ENCODE measurements at places on chromosomes 5 and 9.

DNA sequence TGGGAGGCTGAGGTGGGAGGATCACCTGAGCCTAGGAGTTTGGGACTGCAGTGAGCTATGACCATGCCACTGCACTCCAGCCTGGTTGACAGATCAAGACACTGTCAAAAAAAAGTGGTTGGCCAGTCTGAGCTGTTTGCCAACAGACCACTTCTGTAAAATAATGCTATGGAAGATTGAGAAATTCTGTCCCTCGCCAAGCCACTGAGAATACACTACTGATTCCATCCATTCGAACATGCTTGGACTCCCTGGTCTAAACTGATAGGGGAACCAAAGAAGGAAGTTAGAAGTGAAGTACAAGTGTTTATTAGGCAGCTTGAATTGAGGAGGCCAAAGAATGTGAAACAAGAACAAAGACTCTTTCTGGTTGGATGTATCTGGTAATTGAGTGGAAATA, 27.2 kb downstream of the ENC1 start:
- no peaks in the 10 kb centered on the region for H3K36me3 ChIP-seq
- DNase-seq = no peak
- H3K27me3 ChIP-seq = no peaks in the 10 kb centered on the region
- H3K4me1 ChIP-seq = no peaks in the 10 kb centered on the region
- no peak overlapping the region for H3K4me3 ChIP-seq

DNA sequence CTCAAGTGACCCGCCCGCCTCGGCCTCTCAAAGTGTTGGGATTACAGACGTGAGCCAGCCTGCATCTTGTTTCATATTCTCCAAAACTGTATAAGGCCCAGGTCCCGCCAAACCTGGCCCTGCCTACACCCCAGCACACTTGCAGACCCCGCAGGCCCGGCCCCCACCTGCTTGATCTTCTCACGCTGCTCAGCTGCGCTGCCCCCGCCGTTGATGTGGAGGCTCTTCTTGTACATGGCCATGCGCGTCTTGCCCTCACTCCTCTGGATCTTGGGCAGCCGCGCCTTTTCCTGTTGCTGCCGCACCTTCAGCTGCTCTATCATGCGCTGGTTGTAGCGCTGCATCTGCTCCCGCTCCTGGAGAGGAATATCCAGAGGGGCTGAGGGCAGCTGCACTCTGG, 49.0 kb upstream of the FBXW11 start:
- no peaks in the 10 kb centered on the region for H3K27me3 ChIP-seq
- H3K4me3 ChIP-seq = no peak overlapping the region
- H3K4me1 ChIP-seq = peaks cover 10% of the 10 kb centered on the region
- H3K36me3 ChIP-seq = peaks cover 98% of the 10 kb centered on the region
- DNase-seq = no peak

DNA sequence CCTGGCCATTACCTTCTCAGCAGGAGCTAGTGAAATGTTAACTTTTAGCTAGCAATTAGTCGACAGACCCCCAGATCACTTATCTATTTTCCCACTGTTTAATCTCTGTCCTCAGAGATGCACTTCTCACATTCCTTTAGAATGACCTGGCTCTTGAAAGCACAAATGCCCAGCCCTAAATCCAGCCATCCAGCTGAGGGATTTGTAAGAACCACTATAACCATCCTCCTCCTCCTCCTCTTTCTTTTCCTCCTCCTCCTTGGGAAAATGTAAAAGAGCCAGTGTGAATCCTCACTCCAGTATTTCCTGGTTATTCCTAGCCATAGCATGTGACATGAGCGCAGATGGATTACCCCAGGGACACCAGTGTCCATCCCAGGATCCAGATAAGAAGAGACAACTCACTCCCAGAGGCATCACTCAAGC, 124.3 kb downstream of the ENC1 start:
- peaks cover 15% of the 10 kb centered on the region for H3K4me1 ChIP-seq
- H3K36me3 ChIP-seq = no peaks in the 10 kb centered on the region
- no peak for DNase-seq
- no peaks in the 10 kb centered on the region for H3K27me3 ChIP-seq
- no peak overlapping the region for H3K27ac ChIP-seq
- no peak overlapping the region for H3K4me3 ChIP-seq

DNA sequence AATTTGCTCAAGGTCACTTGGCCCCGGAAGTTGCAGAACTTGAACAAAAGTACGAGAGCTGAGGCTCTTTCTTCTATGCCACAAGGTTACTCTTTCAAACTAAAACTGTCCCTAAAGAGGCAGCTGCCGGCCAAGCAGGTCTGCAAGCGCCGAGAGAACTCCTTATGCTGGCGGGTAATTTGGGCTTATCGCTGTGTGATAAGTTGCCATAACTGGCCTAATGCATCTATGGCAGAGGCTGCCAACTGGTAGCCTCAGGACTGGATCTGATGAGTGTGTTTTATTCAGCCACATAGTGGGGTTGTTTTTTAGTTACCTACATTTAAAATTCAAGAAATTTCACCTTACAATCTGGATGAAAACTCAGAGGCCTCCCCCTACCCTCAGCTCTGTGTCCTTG, 68.1 kb upstream of the SPOCK1 start:
- H3K27me3 ChIP-seq = no peaks in the 10 kb centered on the region
- peaks cover 15% of the 10 kb centered on the region for H3K4me1 ChIP-seq
- H3K27ac ChIP-seq = no peak overlapping the region
- DNase-seq = no peak
- no peaks in the 10 kb centered on the region for H3K36me3 ChIP-seq

- no peak overlapping the region for H3K27ac ChIP-seq
- no peaks in the 10 kb centered on the region for H3K36me3 ChIP-seq
- DNase-seq = no peak
- H3K4me3 ChIP-seq = no peak overlapping the region
- no peaks in the 10 kb centered on the region for H3K4me1 ChIP-seq
- H3K27me3 ChIP-seq = no peaks in the 10 kb centered on the region
Measured at GRCh38 chr5:16963821-16964220, 27.7 kb upstream of the MYO10 start.

DNA sequence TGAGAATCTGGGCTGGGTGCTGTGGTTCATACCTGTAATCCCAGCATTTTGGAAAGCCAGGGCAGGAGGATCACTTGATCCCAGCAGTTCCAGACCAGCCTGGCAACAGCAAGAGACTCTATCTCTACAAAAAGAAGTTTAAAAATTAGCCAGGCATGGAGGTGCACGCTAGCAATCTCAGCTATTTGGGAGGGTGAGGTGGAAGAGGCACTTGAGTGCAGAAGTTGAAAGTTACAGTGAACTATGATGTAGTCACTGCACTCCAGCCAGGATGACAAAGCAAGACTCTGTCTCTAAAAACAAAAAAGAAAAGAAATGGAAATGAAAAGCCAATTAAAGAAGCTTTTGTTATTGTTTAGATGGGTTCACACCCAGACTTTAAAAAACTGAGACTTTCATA, 131.6 kb upstream of the RASA1 start:
- no peak for DNase-seq
- H3K4me1 ChIP-seq = peaks cover 27% of the 10 kb centered on the region
- H3K27me3 ChIP-seq = no peaks in the 10 kb centered on the region
- H3K36me3 ChIP-seq = no peaks in the 10 kb centered on the region
- H3K27ac ChIP-seq = no peak overlapping the region
- H3K4me3 ChIP-seq = no peak overlapping the region

GRCh38 chr5:128559300-128560297, 21.6 kb upstream of the FBN2 start:
- H3K36me3 ChIP-seq = no peaks in the 10 kb centered on the region
- H3K27ac ChIP-seq = no peak overlapping the region
- H3K4me1 ChIP-seq = no peaks in the 10 kb centered on the region

- no peak overlapping the region for H3K4me3 ChIP-seq
- H3K27me3 ChIP-seq = no peaks in the 10 kb centered on the region
- no peak for DNase-seq
- no peaks in the 10 kb centered on the region for H3K36me3 ChIP-seq
- no peaks in the 10 kb centered on the region for H3K4me1 ChIP-seq
Measured at GRCh38 chr9:30982301-30982700, 1402.1 kb upstream of the ACO1 start.

GRCh38 chr5:175655411-175655810, 2.5 kb upstream of the HRH2 start:
- peaks cover 14% of the 10 kb centered on the region for H3K4me1 ChIP-seq
- no peaks in the 10 kb centered on the region for H3K36me3 ChIP-seq
- no peak overlapping the region for H3K4me3 ChIP-seq
- DNase-seq = no peak
- no peak overlapping the region for H3K27ac ChIP-seq

DNA sequence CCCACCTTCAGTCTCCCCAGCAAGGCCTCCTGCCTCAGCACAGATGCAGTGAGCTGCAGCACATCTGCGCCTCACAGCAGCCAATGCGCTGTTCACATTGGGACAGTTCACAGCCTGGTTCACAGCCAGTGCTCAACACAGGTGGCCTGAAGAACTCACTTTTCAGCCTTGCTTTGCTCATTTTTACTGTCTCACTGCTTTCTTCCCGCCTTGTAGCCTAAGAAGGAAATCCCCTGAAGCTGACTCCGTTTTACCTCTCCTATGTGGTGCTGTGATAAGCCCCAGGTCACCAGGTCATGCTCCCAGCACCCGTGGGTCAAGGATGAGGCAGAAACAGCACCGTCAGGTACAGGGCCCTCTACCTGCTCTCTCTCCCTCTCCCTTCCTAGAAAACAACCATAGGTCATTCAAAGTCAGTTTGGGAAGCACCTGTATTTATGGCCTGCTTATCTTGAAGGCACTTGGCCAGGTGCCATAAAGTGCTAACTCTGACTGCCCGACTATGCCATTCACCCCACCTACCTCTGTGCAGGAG, 1.1 kb downstream of the GCNT4 start:
- no peak for DNase-seq
- H3K27ac ChIP-seq = no peak overlapping the region
- no peak overlapping the region for H3K4me3 ChIP-seq
- H3K4me1 ChIP-seq = peaks cover 23% of the 10 kb centered on the region
- H3K27me3 ChIP-seq = no peaks in the 10 kb centered on the region

DNA sequence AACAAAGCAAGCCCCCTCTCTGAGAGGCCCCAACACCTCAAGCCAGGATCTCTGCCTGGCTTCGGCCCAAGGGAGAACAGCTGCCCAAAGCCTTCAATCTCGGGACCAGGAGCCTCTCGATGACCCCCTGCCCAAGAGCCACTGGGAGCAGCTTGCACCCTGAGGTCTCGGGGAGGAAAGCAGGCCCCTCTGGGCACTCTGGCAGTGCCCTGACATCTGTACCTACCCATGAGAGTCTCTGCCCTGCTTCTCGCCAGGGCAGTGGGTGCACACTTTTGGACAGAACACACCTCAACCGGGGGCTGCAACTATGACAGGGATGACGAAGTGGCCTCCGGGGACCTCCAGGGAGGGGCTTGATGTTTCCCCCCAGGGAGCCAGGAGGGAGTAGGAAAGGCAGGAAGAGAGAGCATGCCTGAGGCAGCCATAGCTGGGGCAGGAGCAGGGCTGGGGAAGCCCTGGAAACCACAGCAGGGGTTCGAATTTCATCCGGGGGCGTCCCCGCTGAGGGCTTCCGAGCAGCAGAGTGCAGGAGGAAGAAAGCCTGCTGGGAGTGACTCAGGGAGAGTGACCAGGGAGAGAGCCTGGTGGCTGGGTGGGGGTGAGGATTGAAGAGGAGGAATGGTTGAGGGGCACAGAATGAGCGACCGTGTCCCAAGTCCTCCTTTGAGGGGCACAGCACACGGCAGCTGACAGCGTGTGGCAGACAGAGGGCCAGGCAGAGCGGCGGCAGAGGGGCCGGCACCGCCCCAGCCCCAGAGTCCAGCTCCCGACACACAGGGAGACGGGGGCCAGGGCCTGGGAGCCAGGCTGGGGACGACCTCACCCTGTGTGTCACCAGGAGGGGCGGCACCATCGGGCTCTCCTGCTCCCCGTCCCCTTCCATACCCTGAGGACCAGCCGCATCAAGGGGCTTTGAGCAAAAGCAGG, 1.8 kb downstream of the LPCAT1 start:
- no peaks in the 10 kb centered on the region for H3K36me3 ChIP-seq
- H3K27ac ChIP-seq = no peak overlapping the region
- no peak for DNase-seq
- no peaks in the 10 kb centered on the region for H3K27me3 ChIP-seq

GRCh38 chr9:3906437-3907213, 380.8 kb upstream of the RFX3 start:
- H3K4me3 ChIP-seq = no peak overlapping the region
- DNase-seq = no peak
- no peaks in the 10 kb centered on the region for H3K36me3 ChIP-seq

GRCh38 chr9:34363619-34364351, 12.9 kb downstream of the MYORG start:
- no peaks in the 10 kb centered on the region for H3K4me1 ChIP-seq
- no peak overlapping the region for H3K4me3 ChIP-seq
- no peak for DNase-seq
- H3K27ac ChIP-seq = no peak overlapping the region
- H3K27me3 ChIP-seq = no peaks in the 10 kb centered on the region
- H3K36me3 ChIP-seq = no peaks in the 10 kb centered on the region

GRCh38 chr5:126031989-126032716, 391.1 kb upstream of the GRAMD2B start:
- H3K4me1 ChIP-seq = no peaks in the 10 kb centered on the region
- H3K27me3 ChIP-seq = no peaks in the 10 kb centered on the region
- peak; percentile 25 for DNase-seq
- H3K27ac ChIP-seq = no peak overlapping the region

GRCh38 chr9:114007991-114008666, 70.0 kb downstream of the AMBP start:
- H3K27me3 ChIP-seq = no peaks in the 10 kb centered on the region
- H3K36me3 ChIP-seq = no peaks in the 10 kb centered on the region
- no peak for DNase-seq
- H3K27ac ChIP-seq = no peak overlapping the region

GRCh38 chr5:43613370-43613769, 10.4 kb downstream of the NNT start:
- peaks cover 77% of the 10 kb centered on the region for H3K36me3 ChIP-seq
- no peak overlapping the region for H3K27ac ChIP-seq
- no peak for DNase-seq
- no peaks in the 10 kb centered on the region for H3K27me3 ChIP-seq
- no peak overlapping the region for H3K4me3 ChIP-seq
- no peaks in the 10 kb centered on the region for H3K4me1 ChIP-seq

DNA sequence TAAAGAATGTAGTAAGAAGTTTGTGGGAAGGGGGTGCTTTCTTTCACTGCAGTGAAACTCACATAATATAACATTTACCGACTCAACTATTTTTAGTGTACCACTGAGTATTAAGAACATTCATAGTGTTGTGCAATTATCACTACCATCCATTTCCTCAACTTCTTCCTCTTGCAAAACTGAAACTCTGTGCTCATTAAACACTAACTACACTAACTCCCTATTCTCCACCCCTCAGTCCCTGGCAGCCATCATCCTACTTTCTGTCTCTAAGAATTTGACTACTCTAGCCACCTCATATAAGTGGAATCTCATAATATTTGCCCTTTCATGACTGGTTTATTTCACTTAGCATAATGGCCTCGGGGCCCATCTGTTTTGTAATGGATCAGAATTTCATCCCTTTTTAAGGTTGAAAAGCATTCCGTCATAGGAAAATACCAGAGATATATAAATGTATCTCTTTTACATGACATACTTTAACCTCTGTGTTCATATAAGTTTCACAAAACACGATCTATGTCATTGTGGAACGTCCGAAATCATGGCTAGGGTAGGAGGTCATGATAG, 56.3 kb upstream of the DIRAS2 start:
- no peak for DNase-seq
- no peak overlapping the region for H3K27ac ChIP-seq
- no peaks in the 10 kb centered on the region for H3K27me3 ChIP-seq
- no peaks in the 10 kb centered on the region for H3K36me3 ChIP-seq
- H3K4me3 ChIP-seq = no peak overlapping the region
- no peaks in the 10 kb centered on the region for H3K4me1 ChIP-seq

- no peak overlapping the region for H3K4me3 ChIP-seq
- peak; percentile 14 for DNase-seq
- H3K27ac ChIP-seq = no peak overlapping the region
- H3K36me3 ChIP-seq = no peaks in the 10 kb centered on the region
- H3K27me3 ChIP-seq = no peaks in the 10 kb centered on the region
Measured at GRCh38 chr9:26656003-26656870, 236.4 kb downstream of the CAAP1 start.

Data from tibial nerve (tissue), 4 donors.